ENCODE measurements at places on chromosomes 16 and 17.

DNA sequence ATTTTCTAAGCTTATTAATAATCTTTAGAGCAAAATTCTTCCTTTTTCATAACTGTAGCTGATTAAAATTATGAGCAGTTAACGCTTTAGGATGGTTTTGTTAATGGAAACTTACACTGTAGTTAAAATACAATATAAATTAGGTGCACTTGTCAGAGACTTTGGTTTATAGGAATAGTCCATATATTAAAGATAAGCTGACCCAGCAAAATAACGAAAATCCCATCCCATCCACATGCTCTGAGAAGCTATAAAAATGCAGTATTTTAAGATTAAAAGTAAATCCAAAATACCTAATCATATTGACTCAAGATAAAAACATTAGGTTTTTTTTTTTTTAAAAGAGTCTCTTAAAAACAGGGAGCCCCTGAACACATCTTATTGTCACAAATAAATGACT is 38.0 kb downstream of the CEP95 start:
- no peak for DNase-seq

DNA sequence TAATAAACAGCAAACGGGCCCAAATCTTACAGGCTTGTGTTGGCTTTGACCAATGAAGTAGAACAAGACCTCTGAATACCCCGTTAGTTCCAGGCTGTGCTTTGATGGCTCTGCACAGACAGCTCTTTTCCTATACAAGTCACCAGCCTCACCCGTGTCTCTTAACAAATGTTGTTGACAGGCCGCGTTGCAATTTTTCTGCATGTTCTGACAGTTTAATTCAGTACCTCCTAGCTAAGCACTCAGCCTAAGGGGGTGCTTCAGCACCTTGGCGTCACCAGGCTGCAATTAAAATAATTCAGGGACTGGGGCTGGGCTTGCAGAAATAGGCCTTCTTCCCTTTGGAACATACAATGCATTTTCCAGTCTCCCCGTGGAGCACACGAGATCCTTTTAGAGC is 500.1 kb downstream of the MAF start:
- no peak for DNase-seq

DNA sequence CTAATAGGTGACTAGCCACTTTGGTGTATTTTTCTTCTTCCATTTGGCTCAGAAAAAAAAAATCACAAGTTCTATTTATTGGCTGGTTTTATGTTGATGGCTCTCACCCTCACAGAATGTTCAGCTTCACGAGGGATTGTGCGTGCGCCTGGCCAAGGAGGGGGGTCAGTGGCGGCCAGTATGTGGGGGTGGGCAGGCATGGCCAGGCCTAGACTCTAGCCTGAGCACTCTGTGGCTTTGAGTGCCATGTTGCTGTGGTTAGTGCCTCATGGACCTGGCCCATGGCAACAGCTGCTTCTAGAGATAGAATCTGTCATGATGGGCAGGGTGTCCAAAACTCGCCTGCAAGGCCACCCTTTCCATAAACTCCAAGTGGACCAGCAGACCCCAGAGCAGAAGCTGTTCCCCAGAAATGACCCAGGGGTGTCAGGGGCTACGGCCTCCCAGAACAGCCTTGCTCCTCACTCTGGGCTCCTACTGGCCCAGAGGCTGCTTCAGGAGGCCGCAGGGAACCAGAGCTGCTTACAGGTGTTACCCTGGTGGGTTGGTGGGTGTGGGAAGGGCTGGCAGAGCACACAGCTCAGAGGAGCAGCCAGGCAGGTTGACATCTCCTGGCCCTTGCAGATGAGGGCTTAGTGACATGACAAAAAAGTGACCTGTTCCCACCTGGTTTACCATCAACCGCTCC is 124.9 kb downstream of the SOCS1 start:
- DNase-seq = no peak

- DNase-seq = no peak
Observed at GRCh38 chr17:59296190-59296589, 35.3 kb upstream of the YPEL2 start.

DNA sequence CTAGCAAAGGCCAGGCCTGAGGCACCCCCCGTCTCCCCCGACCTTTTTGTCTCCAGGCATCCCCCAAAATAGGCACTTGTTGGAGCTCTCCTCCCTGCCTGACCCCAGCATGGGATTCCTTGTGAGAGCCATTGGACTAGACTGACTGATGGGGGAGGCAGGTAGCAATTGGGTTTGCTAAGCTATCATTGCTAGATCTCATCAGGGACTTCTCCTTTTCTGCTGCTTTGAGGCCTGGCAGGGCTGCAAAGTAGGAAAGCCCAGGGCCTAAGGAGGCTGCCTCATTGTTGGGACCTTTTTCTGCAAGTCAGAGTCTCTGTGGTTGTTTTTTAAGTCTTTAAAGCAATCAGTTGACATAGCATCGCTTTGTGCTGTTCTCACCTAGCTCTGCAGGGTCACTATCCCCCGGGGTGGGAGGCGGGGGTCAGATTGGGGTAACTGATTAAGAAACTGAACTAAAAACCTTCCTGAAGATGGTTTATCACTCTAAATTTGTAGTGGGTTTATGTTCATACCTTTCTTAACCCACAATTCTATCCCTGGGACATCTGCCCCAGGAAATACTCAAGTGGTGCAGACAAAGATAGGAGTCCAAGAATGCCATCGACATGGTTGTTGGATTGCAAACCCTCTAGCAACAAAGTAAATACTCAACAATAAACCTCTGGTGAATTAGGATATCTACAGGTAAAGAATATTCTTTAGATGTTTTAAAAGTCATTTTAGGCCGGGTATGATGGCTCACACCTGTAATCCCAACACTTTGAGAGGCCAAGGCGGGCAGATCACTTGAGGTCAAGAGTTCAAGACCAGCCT is 28.0 kb downstream of the LLGL2 start:
- no peak for DNase-seq

DNA sequence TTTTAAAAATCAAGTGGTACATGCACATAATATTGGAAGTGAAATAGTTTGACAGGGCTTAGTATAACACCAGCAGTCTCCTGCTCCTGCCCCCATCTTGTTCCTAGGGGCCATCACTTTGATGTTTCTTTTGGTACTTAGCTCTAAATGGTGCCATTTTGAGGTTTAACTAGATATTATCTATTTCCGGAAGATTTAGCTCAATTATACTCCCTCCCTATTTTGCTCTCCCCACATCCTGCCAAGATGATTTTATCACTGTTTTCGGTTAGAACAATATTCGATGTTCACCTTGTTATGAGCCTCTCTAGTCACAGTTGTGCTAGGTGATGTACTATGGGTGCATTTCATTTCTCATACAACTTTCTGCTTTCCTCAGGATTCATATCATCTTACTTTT is 20.0 kb upstream of the SLC35G3 start:
- no peak for DNase-seq

DNA sequence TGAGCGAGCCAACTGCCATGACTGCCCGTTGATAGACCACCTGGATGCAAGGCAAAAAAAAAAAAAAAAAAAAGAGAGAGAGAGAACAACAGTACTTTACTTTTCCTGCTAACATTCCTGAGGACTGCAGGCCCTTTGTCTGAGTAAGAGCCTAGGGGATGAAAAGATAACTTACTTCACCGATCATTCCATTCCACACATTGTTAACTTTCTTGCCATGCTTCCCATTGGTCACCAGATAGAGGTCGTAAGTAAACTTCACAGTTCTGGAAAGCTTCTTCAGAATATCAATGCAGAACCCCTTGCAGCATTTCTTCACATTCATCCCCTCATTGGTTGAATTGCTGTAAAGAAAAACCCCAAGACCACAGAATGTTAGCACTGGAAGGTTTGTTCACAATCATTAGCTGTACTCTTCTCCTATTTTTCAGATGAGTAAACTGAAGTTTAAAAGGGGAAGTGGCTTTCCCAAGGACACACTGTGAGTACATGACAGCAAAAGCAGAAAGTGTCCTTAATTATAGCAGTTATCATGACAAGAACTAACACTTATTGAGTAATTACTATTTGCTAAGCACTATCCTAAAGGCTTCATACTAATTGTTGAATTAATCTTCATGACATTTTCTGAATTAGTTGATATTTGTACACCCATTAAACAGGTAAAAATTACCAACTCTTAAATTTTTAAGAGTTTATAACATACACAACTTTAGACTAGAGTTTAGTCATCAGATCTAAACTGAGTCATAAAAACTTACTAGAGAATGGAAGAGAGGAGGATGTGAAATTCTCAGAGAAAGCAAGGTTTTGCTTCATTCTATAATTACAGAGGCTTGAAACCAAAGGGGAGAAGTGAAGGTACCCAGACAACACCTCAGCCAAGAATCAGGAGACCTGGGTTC is 341.2 kb downstream of the GRIN2A start:
- DNase-seq = no peak

GRCh38 chr17:78154903-78155811 is 9.0 kb downstream of the C17orf99 start:
- DNase-seq = no peak

- DNase-seq = peak; percentile 40
Observed at GRCh38 chr16:4273858-4274311, 1.1 kb upstream of the TFAP4 start.

GRCh38 chr17:12085076-12085949 is 64.6 kb downstream of the MAP2K4 start:
- DNase-seq = no peak

- DNase-seq = no peak
Observed at GRCh38 chr17:60249290-60249826, 99.6 kb downstream of the CA4 start.

Data from ovary (tissue), 10 donors.